ENCODE measurements at places on chromosomes 6 and 20.

DNA sequence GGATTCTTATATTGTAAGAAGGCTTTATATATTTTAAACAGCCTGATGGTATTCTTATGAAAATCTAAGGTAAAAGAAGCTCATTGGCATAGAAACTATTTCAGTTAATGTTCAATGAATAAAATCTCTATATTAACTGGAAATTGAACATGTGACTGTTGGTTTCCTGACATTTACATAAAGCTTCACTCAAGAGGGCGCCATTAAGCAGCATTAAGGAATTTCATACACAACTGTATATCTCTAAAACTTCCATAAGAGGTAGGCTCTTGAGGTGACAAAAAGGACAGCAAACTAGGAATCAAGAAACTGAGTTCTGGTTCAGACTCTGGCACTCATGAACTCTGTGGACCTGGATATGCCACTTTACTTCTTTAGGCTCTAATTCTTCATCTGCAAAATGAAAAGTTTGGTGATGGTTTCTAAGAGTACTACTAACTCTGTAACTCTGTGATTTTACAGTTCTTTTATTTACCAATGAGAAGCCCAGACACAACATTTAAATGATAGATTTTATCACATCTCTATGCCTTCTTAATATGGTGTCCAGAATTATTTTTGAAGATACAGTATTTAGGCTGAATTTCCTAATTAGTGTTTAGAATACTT is 147.5 kb downstream of the FLRT3 start:
- no peak for DNase-seq

GRCh38 chr6:137892271-137892708 is 25.2 kb downstream of the TNFAIP3 start:
- no peak for DNase-seq

DNA sequence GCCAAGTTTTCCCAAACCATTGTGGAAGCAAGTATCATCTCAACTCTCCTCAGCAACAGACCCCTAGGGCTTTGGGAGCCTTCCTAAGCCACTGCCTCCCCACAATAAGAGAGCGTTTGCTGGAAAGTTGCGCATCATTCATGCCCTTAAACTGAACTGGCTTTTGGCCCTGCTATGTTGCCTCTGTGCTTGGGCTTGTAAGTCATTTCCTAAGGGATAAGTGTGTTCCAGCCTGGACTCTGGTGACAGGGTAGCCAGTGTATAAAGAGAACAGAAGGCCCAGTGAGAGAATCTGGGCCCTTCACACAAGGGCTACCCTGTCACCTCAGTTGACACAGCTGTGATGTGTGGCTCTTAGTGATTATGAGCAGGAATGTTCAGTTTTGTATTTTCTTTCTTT is 77.8 kb downstream of the COL9A1 start:
- DNase-seq, result no peak

DNA sequence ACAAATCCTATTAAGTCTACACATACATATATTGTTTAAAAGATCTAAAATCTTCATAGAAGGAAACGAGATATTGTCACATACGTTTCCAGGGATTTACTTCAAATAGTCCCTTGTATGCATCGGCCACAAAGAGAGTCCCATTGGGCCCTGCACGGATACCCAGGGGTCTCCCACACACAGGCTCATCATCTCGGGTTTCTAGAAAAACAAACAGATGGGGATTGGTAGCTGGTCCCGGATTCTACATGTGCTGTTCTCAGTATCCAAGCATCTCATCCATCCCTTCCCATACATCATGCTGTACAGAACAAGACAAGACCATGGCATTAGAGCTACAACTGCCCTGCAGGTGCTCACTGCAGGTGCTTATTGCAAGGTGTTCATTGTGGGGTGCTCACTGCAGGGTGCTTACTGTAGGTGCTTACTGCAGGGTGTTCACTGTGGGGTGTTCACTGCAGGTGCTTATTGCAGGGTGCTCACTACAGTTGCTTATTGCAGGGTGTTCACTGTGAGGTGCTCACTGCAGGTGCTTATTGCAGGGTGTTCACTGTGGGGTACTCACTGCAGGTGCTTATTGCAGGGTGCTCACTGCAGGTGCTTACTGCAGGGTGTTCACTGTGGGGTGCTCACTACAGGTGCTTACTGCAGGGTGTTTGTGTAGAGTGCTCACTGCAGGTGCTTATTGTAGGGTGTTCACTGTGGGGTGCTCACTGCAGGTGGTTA is 21.0 kb downstream of the APMAP start:
- DNase-seq, result peak; percentile 24

All from ecto neural progenitor cell (in vitro differentiated cells).